ENCODE measurements at places on chromosomes 6 and 20. TPM values are rescaled to one million over a fixed set of nuclear protein-coding genes. Genes with fewer than 3 reads are reported as not detected.
A peak's percentile ranks its signal among the peaks of the same experiment; 100 is the strongest.

DNA sequence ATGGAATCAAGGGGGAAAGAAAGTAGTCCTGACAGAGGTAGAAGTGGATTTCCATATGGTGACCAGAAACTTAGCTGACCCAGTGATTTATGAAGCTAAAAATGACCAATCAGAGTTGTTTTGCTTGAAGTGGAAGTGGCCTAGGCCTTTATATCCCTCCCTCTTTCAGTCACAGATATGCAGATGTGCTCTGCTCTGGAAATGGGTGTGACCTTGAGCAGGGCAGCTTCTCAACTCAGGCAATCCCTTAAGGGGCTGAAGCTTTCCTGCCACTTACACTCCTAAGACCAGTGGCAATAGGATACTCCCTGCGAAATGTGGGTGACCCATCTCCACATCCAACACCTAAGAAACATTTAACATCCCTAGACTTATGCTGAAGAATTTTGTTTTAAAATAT lies 256.6 kb downstream of the EYS start:
- DNase-seq = no peak

DNA sequence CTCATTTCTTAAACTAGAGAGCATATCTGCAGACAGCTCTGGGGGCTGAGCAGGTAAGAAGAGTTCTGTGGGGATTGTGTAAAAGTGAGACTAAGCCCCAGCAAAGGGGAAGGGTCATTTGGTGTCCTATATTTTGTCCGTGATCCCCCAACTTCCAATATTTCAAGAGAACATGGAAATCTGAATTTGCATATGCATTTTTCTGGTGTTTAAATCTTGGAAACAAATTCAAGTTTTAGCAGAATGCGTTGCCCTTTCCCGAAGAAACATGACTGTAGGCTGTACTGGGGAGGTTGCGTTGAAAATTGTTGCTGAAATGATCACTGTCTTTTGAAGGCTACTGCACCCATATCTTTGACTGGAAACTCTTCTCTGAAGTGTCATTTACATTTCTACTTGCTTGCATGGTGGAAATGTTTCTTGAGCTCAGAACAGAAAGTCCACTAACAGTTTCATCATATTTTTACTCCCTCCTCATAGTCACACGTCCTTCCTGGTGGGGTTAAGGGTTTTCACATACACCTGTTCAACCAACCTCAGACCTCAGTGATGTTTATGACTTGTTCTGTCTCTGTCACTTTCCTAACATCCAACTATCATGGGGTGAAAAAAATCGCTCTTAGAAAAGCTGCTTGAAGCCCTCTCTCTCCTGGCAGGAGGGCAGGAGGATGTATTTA lies 140.3 kb downstream of the BCAS1 start:
- no peak for DNase-seq

- DNase-seq = no peak
Observed at GRCh38 chr6:170449835-170450753, 103.0 kb downstream of the PSMB1 start.

DNA sequence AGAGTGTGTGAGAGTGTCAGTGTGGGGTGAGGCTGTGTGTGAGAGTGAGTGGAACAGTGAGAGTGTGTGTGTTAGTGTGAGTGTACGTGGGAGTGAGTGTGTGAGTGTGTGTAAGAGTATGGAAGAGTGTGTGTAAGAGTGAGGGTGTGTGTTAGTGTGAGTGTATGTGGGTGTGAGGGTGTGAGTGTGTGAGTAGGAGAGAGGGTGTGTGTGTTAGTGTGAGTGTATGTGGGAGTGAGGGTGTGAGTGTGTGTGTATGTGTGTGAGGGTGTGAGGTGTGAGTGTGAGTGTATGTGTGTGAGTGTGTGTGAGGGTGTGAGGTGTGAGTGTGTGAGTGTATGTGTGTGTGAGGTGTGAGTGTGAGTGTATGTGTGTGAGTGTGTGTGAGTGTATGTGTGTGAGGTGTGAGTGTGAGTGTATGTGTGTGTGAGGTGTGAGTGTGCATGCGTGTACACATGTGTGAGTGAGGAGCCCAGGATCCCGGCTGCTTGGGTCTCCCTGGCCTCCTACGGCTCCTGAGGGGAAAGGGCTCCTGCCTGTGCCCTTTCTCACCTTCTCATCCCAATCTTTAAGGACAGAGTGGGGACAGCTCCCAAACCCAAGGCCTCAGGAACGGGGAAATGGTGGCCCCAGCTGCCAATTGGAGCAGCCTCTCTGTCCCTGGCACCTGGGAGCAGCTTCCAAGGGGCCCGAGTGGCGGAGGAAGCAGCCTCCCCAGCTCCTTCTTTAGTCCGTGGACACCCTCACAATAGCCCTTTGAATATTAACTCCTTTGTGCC lies 100.2 kb downstream of the PSMB1 start:
- no peak for DNase-seq

- peak; percentile 55 for DNase-seq
Observed at GRCh38 chr6:40536442-40536841, 50.7 kb downstream of the LRFN2 start.

DNA sequence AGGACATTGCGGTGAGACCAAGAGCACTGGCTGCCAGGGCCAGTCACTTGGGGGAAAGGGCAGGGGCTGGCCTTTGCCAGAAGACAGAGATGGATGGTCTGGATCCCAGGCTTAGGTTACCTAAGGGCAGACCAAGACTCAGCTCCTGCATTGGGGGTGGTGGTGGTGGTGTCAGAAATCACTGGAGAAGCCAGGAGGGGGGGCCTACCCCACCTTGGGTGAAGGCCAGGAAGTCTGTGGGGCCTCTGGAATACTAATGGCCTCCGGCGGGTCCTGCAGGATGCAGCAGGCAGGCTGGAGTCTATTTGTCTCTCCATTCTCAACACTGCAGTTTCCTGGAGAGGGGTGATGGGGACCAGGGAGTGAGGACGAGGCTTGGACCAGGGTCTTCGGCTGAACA lies 32.8 kb downstream of the CD40 start:
- no peak for DNase-seq

- no peak for DNase-seq
Observed at GRCh38 chr6:75824160-75824559, 75.1 kb downstream of the MYO6 start.

DNA sequence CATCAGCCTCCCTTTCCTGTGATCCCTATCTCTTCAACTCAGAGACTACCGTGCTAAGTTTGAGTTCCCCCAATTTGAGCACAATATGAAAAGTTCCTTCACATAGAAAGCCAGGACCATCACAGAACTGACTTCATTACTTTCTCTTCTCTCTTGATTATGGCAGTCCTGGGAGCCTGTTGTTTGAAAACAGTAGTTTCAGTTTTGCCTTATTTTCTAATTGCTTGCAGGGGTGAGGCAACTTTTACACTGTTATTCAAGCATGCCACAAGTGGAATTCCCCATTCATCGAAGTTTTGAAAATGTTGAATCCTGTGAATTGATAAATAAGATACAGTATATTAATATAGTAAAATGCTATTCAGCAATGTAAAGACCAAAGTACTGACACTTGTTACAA lies 569.7 kb upstream of the MARCKS start:
- no peak for DNase-seq

GRCh38 chr20:37558779-37559178 lies 31.1 kb upstream of the BLCAP start:
- no peak for DNase-seq

DNA sequence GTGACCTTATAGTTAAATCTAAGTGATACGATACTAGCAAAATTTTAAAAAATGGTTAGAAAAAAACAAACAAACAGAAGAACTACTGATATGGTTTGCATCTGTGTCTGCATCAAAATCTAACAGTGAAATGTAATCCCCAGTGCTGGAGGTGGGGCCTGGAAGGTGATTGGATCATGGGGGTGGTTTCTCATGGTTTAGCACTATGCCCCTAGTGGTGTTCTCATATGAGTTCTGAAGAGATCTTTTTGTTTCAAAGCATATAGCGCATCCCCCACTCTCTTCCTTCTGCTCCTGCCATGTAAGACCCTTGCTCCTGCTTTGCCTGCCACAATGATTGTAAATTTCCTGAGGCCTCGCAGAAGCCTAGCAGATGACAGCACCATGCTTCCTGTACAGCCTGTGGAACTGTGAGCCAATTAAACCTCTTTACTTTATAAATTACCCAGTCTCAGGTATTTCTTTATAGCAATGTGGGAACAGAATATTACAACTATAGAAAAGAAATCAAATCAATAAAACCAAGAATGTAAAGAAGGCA lies 5.4 kb downstream of the FBXL4 start:
- no peak for DNase-seq

GRCh38 chr20:9447182-9447581 lies 67.2 kb upstream of the LAMP5 start:
- DNase-seq = no peak

DNA sequence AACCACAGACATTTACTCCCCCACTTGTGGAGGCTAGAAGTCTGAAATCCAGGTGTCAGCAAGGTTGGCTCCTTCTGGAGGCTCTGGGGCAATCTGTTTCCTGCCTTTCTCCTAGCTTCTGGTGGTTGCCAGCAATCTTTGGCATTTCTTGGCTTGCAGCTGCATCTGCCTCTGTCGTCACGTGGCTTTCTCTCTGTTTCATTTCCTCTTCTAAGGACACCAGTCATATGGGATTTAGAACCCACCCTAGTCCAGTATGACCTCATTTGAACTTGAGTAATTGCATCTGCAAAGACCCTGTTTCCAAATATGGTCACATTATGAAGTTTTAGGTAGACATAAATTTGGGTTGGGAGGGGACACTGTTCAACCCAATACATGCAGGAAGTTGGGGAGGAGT lies 56.2 kb upstream of the EPB41L1 start:
- DNase-seq = peak; percentile 37

- DNase-seq = no peak
Observed at GRCh38 chr6:41153992-41154625, at the start of gene TREML1. Gene TREML1 (minus strand): TSS chr6:41154347. CDS start chr6:41154288, 59 bp downstream.

GRCh38 chr6:168133168-168133561 lies 54.2 kb upstream of the FRMD1 start:
- no peak for DNase-seq

GRCh38 chr20:35133735-35134134 lies 13.4 kb downstream of the EDEM2 start:
- DNase-seq = no peak

DNA sequence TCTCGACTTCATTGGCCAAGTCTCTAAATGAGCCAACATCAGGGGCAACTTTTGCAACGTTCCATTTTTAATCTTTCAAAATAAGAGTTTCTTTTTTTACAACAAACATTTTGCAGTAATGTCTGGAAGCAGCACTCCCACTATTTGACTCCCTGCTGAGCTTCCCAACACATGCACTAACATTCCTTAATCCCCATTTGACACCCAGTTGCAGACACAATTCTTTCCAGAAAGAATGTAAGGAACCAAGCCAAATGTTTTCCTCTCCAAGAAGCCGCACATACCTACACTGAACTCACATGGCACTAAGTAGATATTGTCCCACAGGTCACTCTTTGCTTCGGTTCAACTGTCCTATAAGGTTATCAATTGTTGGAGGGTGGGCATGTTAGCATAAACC lies 165.6 kb downstream of the GRM1 start:
- no peak for DNase-seq

DNA sequence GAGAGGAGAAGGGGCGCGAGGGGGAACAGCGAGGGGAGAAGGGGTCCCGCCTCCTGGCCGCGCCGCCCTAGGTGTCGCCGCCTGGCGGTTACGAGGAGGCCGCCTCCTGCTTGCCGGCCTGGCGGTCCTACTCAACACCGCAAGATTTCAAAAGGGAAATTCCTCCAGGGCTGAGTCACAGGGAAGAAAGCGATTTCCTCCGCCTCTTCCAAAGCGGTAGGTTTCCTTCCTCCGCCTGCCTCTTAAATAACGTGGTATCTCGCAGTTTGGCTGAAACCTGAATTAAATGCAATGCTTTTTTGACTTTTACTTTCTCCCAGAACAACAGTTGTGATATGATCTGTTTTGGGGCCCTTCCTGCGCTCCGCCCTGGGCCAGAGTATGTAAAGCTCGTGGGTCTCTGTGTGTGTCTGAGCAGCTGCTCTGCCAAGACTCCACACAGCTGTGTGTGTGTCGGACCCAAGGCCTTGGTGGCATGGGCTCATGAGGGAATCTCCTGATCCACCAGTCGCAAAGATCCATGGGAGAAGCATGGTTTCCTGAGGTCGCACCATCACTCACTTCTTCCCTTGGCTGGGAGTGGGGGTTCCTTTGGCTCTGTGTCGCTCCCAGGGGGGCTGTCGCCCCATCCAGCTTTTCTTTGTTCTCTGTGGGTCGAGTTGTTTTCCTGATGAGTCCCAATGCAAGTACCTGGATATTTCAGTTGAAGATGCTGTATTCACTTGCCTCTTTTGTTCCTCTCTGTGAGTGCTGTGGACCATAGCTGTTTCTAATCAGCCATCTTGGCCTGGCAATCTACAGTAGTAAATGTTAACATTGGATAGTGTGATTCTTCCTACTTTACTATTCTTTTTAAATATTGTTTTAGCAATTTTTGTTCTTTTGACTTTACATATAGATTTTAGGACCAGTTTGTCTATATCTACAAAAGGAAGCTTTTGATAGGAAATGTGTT lies 31.6 kb upstream of the NOTCH4 start:
- DNase-seq = peak; percentile 48

DNA sequence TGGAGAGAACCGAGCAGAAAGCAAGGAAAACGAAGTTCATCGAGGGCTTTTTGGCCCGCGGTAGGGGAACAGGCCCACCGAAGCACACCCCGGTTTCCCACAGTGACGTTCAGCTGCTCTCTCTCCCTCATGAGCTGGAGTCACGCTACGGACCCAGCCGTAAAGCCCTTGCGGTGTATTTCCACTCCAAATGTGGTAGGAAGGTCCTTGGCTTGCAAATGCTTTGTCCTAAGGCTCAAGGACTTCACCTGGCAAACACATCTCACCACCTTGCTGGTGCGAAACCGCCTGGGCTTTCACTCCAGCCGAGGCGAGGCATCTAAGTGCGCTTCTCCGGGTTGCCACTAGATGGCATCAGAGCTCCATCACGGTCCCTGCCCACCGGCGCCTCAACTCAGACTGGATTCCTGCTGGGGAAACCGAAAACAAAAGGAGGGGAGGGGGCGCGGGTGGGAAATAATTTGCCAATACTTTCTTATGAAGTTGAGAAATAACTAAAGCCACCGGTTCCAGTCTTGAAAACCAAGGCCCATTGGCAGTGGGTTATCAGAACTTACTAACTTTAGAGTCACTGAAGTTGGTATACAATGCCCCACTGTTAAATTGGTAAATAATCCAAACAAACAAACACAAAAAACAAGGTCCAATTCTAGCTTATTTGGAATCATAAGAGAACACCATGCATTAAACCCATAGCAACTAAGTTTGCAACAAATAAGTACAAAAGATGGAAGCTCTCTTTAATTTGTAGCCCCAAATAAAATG lies 13.4 kb upstream of the FOXC1 start:
- DNase-seq = peak; percentile 70

GRCh38 chr6:110590821-110591351 lies 114.5 kb upstream of the SLC22A16 start:
- DNase-seq = no peak

GRCh38 chr6:7914991-7915789 lies 4.6 kb upstream of the TXNDC5 start:
- DNase-seq = no peak

Gene TNFRSF6B
- 1.6 TPM for total RNA-seq

Gene ZSCAN23
- 1.9 TPM for total RNA-seq

Gene TRIM10
- not detected for total RNA-seq

Gene RAB23
- 12.9 TPM for total RNA-seq

Gene LY6G6D
- total RNA-seq = not detected
